SJCRH30 (cell line): ENCODE measurements at places on chromosomes 11 and 22. TPM values are rescaled to one million over a fixed set of nuclear protein-coding genes. Genes with fewer than 3 reads are reported as not detected.

- no peak for DNase-seq
Measured at GRCh38 chr11:17154409-17155159, 53.2 kb downstream of the PIK3C2A start.

DNA sequence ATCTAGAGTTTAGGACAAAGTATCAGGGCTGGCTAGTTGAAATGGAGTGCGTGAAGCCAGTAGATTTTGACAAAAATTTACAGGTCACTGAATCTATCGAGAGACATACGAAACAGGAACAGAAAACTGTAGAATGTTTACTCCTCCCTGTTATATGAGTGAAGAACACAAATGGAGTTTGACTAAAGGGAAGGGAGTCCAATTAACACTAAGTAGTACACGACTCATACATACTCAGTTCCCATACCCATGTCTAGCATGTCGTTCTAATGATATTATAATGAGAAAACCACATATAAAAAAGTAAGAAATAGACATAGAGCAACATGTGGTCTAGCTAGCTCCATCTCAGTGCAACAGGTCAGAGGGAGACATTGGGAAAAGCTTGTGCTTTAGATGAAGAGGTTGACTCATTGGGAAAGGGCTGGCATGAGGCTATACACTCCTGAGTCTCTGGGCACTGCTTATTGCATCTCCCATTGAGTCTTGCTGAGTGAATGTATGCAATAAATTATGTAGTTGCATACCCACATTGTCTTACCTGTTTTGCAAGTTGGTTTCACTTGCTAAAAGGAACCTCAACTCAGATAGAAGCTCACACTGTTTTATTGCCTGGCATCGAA, 43.5 kb downstream of the CD44 start:
- DNase-seq = no peak

- DNase-seq = peak; percentile 79
Measured at GRCh38 chr11:62553080-62553838, 6.7 kb upstream of the AHNAK start.

- no peak for DNase-seq
Measured at GRCh38 chr11:64891880-64892279, 13.5 kb upstream of the EHD1 start.

DNA sequence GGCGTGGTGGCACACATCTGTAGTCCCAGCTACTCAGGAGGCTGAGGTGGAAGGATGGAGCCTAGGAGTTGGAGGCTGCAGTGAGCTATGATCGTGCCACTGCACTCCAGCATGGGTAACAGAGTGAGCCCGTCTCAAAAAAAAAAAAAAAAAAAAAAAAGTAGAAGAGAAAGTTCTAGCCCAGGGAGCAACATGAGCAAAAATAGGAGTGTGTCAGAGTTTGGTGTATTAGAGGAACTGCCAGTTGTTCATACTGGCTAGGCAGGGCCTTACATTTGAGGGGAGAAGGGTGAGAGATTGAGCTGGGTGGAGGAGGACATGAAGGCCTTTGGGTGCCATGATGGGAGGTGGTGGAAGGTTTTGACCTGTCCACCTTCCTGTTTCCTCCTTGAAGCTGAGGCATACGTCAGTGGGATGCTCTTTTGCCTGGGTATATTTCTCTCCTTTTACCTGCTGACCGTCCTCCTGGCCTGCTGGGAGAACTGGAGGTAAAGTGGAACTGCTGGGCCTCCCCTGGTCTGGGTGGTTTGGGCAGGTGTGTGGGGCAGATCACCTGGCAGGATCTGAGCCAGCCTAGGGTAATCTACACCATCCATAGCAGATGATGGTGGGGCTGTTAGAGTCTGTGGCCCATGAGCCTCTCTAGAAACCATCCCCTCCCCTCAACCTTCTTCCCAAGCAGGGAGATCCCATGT, 7.3 kb downstream of the SIDT2 start:
- no peak for DNase-seq

GRCh38 chr11:69201764-69202370, 46.1 kb downstream of the SMIM38 start:
- no peak for DNase-seq

GRCh38 chr11:3849297-3849874, 6.1 kb upstream of the STIM1 start:
- peak; percentile 68 for DNase-seq

DNA sequence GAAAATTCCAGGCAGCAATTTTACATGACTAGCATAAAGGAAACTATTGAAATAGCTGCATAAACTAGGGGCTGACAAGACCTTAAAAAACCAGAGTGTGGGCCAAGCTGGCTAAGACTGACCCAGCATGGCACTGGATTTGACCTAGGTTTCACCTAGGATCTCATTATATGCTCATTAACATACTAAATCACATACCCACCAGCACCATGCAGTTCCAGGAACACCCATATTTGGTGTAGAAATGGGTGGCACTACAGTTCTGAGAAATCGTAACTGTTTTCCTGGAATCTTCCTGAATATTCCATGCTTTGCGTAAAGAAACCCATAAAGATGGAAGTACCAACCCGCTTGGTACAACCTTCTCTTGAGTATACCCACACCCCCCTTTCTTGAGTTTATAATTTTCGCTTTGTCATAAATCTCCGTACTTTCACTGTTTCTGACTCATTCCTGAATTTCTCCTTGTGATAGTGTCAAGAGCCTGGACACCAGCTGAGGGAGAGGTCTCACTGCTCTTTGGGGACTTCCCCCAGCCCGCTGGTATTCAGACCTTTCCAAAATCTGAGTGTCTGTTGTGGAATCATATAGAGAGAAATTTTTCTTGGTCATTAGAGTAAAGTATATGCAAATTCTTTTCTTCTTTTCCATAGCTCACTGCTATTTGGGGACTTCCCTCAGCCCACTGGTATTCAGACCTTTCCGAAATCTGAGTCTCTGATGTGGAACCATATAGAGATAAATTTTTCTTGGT, 55.1 kb downstream of the MTMR3 start:
- no peak for DNase-seq

DNA sequence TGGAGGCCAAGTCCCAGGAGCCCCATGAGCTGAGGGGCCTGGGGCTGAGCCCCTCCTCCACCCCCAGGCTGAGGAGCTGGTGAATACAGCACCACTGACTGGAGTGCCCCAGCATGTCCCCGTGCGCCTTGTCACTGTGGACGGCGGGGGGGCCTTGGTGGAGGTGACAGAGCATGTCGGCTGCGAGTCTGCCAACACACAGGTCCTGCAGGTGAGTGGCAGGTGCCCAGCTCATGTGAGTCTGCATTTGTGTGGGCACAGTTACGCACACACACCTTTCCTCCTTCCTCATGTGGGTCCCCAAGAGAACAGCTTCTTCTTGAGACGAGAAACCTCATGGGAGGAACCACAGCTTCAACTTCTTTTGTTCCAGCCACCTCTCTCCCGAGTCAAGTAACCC, 7.7 kb downstream of the TMEM132A start:
- no peak for DNase-seq

DNA sequence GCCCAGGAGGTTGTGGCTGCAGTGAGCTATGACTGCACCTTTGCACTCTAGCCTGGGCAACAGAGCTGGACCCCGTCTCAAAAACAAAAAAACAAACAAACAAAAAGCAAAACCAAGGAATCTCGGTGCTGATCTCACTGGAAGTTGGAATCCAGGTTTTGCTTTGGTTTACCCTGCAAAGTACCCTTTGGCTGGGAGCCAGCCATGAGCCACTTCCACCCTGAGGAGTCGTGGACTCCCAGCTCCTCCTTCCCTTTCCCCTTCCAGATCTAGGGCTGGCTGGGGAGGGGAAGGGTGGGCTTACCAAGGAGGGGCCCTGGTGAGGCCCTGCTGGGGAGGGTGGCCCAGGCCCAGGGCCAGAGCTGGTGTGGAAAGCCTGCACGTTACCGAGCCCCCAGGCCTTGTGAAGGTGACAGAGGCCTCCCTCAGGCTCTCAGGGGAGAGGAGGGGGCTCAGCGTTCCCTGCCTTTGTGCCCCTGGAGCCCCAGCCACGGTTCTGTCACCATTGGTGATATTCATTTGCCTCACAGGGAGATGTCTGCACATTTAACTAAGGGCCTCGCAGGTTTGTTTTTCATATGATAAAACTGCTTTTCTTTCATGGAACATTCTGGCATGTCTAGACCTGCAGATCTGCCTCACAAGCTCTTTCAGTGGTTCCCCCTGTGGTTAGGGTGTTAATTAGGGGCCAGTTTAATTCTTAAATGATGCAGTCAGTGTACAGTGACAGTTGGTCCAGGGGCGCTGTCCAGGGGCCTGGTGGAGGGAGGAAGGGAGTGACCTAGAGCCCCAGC, 29.0 kb downstream of the FBLN1 start:
- peak; percentile 67 for DNase-seq

DNA sequence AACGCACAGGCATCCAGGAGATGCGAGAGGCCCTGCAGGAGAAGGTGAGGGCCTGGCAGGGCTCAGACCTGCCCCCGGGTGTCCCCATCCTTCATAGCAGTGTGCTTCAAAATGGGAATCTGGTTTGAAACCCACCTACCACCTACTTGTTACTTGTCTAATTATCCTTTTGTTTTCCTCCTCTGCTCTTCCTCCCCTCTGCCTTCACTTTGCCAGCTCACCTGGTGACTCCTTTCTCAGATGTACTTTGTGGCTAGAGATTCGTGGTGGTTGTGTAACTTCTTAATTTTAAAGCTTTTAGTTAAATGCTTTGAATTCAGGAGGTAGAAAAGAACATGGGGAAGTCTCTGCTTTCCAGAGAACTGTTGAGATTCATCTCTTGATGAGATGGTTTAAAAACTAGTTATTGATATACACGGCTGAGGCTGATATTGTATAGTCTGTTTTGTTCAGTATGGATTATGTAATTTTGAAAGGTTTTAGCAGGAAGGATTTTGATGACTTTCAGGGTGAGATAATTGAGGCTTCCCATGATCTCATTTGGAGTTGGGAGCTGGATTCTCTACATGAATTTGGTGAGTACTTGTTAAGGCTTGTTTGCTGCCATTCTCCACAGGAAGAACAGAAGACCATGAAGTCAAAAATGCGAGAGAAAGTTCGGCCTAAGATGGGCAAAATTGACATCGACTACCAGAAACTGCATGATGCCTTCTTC, 8.0 kb downstream of the SF3B2 start:
- no peak for DNase-seq

- DNase-seq = no peak
Measured at GRCh38 chr11:117419482-117420142, 92.0 kb downstream of the CEP164 start.

GRCh38 chr11:14073849-14074476, 111.4 kb downstream of the SPON1 start:
- no peak for DNase-seq

- no peak for DNase-seq
Measured at GRCh38 chr22:32527756-32528155, 53.1 kb downstream of the FBXO7 start.

- DNase-seq = no peak
Measured at GRCh38 chr11:112367895-112368294, 107.2 kb upstream of the PLET1 start.

Gene RFPL1
- not detected in 2 replicates for total RNA-seq

Gene HBB
- not detected in 2 replicates for total RNA-seq

Gene SLC22A9
- total RNA-seq = not detected in 2 replicates

Gene RAB39A
- 4.3 and 5.8 TPM in 2 replicates for total RNA-seq

Gene C22orf31
- total RNA-seq = not detected in 2 replicates

Gene DYNC2H1
- 12.2 and 13.9 TPM in 2 replicates for total RNA-seq

Gene OR56B1
- total RNA-seq = not detected in 2 replicates

Gene LAYN
- total RNA-seq = 0.67 and 0.86 TPM in 2 replicates

Gene LMNTD2
- total RNA-seq = 0.43 and 0.51 TPM in 2 replicates

Gene LMO1
- total RNA-seq = 0.20 and 0.24 TPM in 2 replicates
